Dorsolateral prefrontal cortex (tissue), 122 donors: ENCODE measurements at places on chromosomes 7 and 10.

DNA sequence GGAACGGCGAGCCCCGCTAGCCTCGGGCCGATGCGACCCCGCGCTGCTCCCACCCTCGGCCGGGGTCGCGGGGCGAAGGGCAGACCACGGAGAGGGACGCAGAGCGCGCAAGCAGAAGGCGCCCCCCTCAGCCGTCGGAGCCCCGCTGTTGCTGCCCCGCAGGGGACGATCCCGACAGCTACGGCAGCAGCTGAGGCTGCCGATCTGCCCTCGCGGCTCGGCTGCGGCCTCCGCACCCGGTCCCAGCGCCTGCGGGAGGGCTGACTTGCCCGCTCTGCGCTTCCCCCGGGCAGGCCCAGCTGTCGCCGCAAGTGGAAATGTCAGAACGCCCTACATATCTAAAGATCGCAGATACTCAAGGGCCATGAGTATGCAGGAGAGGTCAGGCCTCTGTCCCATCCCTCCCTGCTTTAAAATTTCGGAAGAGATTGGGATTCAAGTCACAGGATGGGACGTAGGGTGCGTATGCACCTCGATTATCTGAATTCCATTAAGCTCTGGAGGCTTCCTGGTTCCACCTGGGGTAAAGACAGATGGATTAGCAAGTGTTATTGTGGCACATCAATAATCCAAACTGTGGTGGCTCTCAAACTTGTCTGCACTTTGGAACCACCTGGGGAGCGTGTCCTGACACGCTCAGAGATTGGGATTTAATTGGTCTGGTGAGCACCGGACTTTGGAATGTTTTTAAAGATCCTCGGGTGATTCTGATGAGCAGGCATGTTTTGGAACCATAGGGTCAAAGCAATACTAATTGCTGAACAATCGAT lies at the start of gene CRPPA:
CRPPA (minus strand) TSS at position 206 of the 770 bp plus-strand sequence. CDS start 216 bp downstream, outside the sequence.
- DNase-seq, result no peak

DNA sequence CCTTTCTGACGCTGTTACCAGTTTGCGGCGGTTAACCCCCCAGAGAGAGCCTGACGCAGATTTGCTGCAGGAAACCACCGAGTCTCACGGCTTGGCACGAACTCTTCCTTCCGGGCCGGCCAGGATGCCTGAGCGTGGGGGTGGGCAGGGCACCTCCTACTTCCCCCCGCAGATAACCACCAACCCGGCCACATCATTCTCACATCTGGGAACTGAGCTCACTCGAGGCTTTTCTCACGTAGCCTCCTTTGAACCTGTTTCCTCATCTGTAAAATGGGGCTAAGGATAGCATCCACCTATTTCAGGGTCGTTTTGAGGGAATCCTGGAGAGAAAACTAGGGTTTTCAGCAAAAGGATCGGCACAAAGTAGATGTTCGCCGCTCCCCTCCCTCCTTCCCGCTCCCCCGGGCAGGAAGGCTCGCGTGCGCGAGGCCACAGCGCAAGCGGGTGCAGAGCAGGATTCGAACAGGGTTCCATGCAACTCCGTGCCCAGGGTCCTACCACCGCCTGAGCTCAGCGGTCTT lies 23.6 kb downstream of the DDIT4 start:
- DNase-seq, result peak; percentile 64

- no peak for DNase-seq
These were observed 17.1 kb downstream of the YKT6 start for GRCh38 chr7:44217852-44218402.

GRCh38 chr10:88787463-88787862 lies 15.1 kb upstream of the LIPM start:
- no peak for DNase-seq

GRCh38 chr7:111086532-111086931 lies 4.4 kb upstream of the LRRN3 start:
- DNase-seq, result no peak

DNA sequence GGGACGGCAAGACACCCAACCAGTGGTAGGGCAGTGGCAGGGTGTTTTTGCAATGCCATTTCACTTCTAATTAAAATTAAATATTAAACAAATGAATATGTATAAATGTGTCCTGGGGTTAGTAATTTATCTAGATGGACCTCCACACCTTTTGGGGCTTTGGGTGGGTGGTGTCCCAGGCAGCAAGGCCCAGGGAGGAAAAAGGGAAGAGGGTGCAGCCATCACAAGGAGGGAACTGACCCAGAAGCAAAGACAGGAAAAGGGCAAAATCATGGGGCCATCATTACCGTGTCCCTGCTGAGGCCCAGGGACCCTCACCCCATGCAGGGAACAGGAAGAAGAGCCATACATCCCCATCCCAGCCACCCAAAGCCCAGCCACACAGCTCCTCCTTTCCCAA lies 204.6 kb downstream of the GRID1 start:
- no peak for DNase-seq

- no peak for DNase-seq
These were observed 13.7 kb downstream of the PHTF2 start for GRCh38 chr7:77812290-77812685.

- no peak for DNase-seq
These were observed 389.4 kb downstream of the SORCS1 start for GRCh38 chr10:106775127-106775526.

GRCh38 chr10:11881477-11882417 lies 58.6 kb downstream of the PROSER2 start:
- no peak for DNase-seq

GRCh38 chr7:155071121-155071651 lies 1.1 kb downstream of the HTR5A start:
- DNase-seq, result peak; percentile 63

DNA sequence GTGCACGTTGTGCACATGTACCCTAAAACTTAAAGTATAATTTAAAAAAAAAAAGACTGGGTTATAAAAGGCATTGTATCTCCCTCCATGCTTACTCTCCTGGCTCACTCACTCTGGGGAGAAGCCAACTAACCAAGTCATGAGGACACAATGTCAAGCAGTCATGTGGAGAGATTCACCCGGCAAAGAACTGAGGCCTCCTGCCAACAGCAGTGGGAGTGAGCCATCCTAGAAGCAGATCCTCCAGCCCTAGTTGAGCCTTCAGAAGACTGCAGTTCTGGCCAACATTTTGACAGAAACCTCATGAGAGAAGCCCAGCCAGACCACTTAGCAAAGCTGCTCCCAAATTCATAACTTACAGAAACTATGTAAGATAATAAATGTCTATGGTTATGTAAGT lies 521.7 kb upstream of the FZD8 start:
- DNase-seq, result no peak

DNA sequence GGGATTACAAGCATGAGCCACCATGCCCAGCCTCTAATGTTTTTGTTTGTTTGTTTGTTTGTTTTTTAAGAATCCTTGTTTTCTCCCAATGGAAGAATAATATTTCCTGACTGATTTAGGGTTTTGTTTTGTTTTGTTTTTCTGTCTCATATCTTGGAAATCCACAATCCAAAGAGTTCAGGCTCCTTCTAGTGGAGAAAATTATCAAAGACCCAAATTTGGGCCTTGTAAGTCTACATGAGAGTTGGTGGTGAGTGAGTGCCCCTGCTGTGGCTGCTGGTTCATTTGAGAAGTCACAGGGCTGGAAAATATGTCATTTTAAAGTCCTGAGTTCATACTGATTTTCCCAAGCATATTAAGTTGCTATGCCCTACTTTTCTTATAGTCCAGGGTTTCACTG lies 33.5 kb upstream of the KLHL7 start:
- DNase-seq, result no peak

GRCh38 chr10:131749767-131750142 lies 151.1 kb upstream of the PPP2R2D start:
- DNase-seq, result no peak

GRCh38 chr7:35286986-35287385 lies 33.1 kb upstream of the TBX20 start:
- DNase-seq, result no peak

DNA sequence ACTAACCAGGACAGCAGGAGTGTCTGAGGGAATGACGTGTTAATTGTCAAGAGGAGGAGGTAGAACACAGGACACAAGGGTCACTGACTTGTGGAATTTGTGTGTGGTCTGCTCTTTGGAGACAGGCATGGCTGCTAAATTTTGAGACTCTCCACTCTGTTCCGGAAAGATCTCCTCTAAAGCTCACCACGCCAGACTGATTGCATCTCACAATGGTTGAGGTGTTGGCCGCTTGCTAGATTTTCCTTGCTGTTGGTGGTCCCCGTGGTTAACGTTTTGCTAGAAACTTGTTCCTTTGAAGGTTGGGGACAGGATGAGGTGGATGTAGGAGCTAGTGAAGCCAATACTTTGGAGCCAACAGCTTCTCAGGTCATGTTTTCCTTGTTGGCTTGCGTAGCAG lies 57.0 kb downstream of the MCMBP start:
- no peak for DNase-seq

DNA sequence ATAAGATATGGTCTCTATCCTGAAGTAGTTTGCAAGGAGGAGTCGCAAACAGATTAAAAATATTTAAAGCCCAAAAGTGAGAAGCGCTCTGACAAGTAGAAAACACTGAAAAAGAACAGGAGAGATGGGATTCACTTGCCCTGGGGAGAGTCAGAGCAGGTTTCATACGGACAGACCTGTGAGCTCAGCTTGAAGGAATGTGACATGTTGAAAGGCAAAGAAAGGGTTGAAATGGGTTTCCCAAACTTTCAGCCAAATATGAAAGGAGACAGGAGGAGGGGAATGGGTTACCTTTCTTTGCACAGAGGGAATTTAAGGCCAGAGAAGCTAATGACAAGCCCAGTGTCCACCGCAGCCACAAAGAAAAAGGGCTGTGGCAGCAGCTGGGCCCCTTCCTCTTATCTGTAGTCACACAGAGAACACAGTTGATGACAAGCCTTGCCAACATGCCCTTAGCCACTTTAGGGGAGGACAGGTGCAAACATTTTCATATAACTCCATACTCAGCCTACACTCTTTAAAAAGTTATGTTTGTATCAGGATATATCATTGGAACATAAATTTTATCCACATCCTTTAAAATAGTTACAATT lies 14.9 kb downstream of the HOXA1 start:
- no peak for DNase-seq

GRCh38 chr10:11715815-11716494 lies 26.2 kb upstream of the ECHDC3 start:
- no peak for DNase-seq

- no peak for DNase-seq
These were observed 1071.1 kb downstream of the XPNPEP1 start for GRCh38 chr10:108852211-108852610.

DNA sequence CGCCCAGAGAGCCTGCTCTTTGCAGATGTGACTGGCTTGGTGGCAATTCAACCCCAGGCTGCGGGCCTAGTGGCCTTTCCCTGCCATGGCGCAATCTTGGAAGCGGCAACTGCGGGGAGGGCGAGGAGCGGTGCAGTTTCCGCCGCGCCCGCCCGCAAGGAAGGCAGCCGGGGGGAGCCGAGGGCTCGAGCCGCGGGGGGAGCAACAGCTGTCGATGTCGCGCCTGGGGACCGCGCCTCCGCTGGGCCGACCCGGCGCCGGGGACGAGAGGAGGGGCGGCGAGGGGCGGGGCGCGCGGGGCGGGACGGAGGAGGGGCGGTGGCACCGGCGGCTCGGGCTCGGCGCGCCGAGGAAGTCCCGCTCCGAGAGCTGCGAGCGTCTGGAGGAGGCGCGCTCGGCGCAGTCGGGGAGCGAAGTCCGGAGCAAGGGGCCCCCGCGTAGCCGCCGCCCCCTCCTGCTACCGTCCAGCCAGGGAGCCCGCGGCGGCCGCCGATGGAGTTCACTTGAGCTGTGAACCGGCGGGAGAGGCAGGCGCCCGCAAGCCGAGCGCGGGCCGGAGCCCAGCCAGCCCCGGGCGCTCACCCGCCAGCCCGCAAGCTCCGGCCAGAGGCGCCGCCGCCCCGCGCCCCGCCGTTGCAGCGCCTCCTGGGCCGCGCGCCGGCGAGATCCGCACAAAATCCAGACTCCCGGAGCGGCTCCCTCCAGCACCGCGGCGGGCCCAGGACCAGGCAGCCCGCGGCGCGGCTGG lies 438.1 kb upstream of the GALNT17 start:
- DNase-seq, result peak; percentile 56

- DNase-seq, result no peak
These were observed 150.9 kb downstream of the UBE2H start for GRCh38 chr7:129801882-129802281.

- no peak for DNase-seq
These were observed 49.7 kb downstream of the CCDC71L start for GRCh38 chr7:106610996-106611886.

- DNase-seq, result no peak
These were observed 53.8 kb downstream of the PANK1 start for GRCh38 chr10:89591111-89591795.

GRCh38 chr7:117012696-117013095 lies 59.4 kb downstream of the ST7 start:
- no peak for DNase-seq

DNA sequence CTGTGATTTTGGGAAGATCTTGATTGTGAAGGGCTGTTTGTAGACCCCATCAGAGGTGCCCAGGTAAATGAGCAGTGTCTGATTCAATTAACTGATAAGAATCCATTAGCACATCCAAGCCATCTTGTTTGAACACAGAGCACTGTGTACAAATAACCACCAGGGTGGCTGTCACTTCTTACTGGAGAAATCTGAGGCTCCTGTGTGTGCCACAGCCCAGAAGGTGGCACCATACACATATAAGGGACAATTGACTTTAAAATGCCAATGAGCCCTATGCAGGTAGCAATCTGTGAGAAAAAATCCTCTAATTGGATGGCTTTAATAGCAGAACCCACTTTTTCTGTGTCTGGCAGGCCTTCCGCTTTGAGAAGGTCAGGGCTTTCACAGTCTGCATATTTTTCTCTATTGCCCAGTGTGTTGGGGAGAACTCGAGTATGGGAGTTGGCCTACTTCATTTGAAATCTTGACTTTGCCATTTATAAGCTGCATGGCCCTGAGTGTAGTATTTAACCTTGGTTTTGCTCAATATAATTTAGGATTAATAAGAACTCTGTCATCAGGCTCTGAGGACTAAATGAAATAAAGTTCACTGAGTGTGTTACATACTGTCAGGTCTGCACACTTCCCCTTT lies 517.4 kb downstream of the CCSER2 start:
- peak; percentile 15 for DNase-seq

DNA sequence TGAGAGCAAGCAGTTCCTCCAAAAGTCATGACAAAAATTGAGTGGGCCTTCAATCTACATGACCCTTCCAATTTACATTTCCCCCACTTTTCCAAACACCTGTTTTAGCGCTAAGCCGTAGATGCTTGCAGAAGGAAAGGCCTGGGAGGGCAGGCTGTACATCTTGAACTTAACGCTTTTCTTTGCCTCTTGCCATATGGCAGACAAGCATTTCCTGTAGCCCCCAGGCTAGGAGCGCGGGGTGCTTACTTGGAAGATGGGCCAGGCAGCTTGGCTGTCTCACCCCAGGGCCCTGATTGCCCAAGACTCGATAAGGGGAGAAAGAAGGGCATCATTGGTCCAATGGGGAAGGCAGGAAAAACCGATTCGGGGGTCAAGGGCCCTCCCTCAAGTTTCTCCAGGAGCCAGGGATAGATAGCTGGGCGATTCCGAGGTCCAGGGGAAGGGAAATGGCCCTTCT lies 1.8 kb downstream of the HOXA10 start:
- no peak for DNase-seq

GRCh38 chr7:26784118-26784517 lies 80.3 kb downstream of the SKAP2 start:
- DNase-seq, result no peak

- DNase-seq, result no peak
These were observed 107.2 kb upstream of the STEAP1B start for GRCh38 chr7:22607180-22607579.
